ENCODE measurements at places on chromosomes 2 and 18.

DNA sequence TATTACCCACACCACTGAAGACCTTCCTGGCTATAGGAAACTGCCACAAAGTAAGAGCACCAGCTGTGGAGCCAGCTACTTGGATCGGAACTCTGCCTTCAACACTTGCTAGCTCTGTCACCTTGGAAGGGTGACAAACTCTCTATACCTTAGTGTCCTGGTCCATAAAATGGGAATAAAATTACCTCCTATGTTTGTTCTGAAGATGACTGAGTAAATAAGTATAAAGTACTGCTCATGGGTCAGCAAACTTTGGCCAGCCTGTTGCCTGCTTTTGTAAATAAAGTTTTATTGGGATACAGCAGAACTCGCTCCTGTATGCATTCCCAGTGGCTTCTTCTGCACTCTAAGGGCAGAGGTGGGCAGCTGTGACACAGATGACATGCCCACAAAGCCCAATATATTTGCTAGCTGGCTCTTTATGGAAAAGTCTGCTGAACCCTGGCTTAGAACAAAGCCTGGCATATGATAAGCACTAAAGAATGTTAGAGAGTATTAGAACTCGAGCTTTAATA, 451.3 kb downstream of the TMEM182 start:
- no peak for DNase-seq

- no peak for DNase-seq
Observed at GRCh38 chr2:230925879-230926765, 1.1 kb upstream of the GPR55 start.

DNA sequence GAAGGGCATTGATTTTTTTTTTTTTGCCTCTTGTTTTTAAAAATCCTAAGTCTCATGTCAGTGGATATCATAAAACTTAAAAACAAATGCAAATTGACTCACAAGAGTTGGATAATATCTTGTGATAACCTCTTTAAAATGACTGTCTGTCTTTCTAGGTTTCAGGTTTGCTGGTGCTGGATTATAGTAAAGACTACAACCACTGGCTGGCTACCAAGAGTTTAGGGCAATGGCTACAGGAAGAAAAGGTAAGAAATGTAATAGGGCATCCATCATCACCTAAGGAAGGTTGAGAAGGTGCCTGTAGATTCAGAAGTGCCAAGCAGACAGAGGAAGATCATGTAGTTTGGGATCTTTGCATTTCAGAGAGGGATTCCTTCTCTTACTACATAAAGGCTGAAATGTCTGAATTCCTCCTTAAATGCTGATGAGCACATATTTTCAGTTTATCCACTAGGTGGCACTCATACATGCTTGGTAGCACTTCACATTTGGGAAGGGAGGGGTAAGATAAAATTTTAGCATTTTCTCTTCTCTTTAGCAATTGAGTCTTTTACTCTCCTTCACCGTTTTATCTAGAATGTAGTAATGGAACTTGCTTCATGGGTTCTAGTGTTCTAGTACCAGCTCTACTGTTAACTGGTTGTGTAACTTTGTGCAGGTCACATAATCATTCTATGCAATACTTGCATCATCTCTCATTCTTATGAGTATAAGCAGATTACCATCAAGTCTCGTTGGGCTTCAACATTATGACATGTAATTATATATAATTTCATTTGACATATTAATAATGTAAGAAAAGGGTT, 21.1 kb downstream of the CPS1 start:
- peak; percentile 53 for DNase-seq

DNA sequence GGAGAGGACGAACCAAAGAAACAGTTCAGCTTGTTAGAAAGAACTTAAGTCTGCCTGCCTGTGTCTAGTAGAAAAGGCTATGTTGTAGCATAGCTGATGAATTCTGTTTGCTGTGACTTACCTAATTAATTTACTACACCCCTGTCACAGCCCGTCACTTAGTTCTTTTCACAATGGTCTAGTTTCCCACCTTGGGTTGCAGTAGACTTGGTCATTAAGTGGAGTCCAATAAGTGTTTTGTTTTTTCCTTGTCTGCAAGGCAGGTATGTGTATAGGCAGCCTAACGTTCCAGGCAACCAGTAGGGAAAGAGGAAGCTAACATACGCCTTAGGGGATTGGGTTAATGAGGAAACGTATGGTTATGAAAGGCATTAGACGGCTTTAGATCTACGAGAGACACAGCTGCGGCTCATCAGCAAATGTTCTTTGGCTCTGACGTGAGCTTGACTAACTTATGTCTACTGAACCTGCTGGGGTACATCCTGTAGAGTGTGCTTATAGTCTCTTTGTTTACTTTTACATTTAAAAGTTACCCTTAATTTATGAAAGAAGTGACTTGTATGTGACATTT, 180.1 kb downstream of the PRPF40A start:
- peak; percentile 68 for DNase-seq

DNA sequence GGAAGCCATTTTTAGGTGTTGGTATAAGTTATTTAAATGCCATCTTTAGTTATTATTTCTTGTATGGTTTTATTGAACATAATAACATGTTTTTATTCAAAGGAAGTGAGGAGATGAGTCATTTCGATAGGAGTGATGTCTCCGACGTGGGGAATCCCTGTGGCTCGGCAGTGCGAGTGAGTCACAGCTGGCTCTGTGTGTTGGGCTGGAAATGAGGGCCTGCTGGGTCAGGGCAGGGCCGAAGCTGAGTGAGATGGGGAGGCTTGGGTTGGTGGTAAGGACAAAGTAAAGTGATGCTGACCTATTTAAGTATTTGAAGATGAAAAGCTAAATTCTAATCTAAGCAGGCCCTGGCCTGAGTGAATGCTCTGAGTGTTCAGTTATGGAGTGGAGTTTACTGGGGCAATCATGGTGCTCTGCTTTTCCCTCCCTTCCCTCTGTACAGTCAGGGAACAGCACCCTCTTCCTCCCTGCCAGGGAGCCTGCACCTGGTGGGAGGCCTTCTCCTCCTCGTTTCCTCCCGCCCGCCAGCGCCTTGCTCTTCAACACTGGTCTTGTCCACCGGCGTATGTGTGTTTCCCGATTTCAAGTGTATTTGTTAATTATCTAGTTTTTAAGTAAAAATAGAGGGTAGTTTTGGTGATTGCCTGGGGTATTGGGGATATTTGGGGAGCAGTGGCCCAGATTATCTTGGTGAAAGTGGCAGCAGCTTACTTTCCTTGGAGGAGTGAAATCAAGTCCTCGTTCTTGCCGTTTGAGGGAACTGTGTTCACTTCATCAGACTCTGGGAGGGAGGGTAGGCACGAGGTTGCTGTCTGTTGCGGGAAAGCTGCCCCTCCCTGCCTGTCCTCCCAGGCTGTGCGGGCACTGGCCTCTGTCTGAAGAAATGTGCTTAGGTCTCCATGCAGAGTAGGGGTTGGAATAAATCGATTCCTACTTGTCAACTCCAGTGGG, 157.0 kb downstream of the LDLRAD4 start:
- no peak for DNase-seq

DNA sequence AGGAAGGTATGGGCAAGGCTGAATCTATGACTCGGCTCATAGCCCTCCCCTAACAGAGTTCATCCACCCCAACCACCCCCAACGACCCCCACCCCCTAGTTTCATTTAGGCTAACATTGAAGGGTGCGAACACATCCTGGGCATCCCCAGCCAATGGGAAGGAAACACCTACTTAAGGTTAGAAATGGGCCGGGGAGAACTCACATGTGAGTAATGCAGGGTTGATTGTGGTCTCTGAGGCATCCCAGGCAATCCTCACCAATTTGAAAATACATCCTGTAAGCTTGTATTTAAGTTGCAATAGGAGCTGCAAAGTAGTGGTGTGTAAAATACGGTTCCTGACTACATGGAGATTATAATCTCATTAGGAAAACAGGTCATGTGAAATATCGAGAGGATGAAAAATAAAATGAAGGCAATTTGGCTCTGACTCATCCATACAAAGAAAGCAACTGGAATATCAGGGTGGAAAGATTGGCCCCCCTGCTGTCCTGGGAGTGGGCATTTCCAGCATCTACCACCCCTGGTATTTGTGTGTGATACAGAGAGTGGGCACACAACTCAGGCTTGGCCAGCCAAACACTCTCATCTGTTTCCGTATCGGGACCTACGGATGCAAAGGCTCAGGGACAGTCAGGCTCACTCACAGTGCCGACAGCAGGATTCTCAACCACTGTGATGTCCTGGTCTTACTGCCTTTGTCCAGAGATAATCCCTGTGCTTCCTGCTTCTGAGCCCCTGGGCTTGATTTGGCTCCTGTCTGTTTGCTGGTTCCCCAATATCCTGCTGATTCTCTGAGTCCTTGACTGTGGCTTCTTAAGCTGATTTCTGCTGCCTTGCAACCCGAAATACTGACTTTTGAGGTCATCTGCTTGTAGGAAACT, 90.0 kb upstream of the NCKAP5 start:
- DNase-seq, result no peak

GRCh38 chr2:120566331-120567035, 169.2 kb upstream of the GLI2 start:
- no peak for DNase-seq

- no peak for DNase-seq
Observed at GRCh38 chr2:222436040-222436413, 11.7 kb downstream of the SGPP2 start.

DNA sequence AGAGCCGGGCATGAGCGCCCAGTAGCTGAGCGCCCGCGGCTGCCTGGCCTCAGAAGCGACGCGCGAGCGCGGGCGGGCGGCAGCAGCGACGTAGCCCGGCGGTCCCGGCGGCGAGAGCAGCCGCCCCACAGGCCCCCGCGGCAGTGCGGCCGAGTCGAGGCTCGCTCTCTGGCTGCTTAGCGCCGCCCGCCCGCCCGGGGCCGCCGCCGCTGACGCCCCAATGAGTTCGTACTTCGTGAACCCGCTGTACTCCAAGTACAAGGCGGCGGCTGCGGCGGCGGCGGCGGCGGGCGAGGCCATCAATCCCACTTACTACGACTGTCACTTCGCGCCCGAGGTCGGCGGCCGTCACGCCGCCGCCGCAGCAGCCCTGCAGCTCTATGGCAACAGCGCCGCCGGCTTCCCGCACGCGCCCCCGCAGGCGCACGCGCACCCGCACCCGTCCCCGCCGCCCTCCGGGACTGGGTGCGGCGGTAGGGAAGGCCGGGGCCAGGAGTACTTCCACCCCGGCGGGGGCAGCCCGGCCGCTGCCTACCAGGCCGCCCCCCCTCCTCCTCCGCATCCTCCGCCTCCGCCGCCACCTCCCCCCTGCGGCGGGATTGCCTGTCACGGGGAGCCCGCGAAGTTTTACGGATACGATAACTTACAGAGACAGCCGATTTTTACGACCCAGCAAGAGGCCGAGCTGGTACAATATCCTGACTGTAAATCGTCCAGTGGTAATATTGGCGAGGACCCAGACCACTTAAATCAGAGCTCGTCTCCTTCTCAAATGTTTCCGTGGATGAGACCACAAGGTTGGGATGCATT, 847 bp downstream of the HOXD8 start:
- DNase-seq, result no peak

DNA sequence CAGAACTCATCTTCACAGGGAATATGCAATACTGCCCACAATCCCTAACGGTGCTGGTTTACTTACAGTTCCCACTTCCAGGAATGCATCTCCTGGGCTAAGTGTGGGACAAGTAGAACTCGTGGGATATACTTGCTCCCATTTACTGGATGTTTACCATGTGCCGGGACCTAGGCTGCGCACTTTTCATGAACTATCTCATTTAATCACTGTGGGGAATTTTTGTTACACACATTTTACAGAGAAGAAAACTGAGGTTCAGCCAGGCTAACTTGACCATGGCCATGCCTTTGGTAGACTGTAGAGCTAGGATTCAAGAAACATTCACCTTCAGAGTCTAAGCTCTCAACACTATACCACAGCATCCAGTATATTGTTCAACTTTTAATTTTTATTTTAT, 24.4 kb upstream of the MBOAT2 start:
- no peak for DNase-seq

DNA sequence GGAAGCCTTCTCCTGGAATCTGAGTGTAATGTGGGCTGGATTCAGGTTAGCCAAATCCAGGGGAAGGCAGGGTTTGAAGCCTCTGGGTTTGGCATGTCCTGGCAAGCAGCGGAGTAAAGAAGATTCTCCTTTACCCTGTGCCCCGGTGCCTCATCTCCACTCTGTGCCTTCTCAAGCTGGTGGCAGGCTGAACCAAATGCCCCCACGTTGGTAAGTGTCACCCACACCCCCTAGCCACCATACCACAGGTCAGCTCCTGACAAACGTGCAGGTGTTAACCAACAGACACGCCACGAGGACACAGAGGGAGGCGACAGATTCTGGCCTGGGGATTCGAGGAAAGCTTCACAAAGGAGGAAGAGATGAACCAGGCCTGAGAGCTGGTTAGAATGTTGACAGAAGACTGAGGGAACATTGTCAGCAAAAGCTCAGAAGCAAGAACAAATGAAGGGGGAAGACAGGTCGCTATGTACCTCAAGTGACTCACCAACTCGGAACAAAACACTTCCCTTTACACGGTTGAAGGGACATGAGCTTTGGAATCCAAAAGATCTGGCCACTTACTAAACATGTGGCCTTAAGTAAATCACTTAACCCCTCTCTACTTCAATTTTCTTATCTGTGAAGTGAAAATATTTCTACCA, 85.2 kb upstream of the LCLAT1 start:
- DNase-seq, result no peak

GRCh38 chr2:168565512-168565911, 109.4 kb downstream of the CERS6 start:
- no peak for DNase-seq

GRCh38 chr2:75340560-75340959, 141.2 kb upstream of the TACR1 start:
- peak; percentile 37 for DNase-seq

DNA sequence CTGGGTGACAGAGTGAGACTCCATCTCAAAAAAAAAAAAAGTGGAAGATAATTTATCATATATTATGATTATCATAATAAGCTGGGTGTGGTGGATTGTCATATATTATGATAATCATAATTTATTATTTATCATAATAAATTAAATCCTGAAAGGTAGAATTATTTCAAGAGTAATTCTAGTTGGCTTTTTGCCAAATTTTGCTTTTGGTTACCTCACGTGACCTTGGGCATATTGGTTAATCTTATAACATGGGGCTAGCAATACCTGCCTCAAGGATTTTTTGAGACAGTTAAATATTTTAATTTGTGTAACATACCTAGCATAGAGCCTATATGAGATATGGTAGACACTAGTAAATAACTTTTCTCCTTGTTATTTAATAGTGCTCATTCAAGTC, 111.3 kb upstream of the TTC27 start:
- DNase-seq, result no peak

- DNase-seq, result no peak
Observed at GRCh38 chr18:23257686-23258565, 122.6 kb downstream of the CABLES1 start.

GRCh38 chr18:65352186-65352585, 398.6 kb upstream of the CDH7 start:
- DNase-seq, result no peak

GRCh38 chr2:18623782-18624181, 34.4 kb upstream of the NT5C1B start:
- DNase-seq, result no peak

DNA sequence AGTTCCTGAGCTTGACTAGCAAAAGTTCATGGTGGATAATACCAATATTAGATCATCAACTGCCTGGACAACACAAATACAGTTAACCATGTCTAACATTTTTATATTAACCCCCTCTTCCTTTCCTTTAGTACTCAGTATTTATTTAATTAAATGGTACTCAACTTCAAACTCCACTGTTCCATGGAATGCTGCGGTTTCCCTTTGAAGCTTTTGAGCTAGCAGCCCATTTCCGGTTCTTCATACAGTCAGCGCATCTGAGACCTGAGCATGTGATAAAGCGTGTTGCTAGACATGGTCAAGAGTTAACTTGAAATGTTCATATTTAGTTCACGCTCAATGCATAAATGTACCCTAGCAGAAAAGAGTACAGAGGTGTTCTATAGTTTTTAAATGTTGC, 278.4 kb downstream of the ALPK2 start:
- DNase-seq, result peak; percentile 77
